Left renal cortex interstitium (tissue), 4 donors: ENCODE measurements at places on chromosomes 4 and X. TPM values are rescaled to one million over a fixed set of nuclear protein-coding genes. Genes with fewer than 3 reads are reported as not detected.

GRCh38 chr4:6610856-6611430 lies 29.5 kb upstream of the MRFAP1 start:
- no peak for DNase-seq

DNA sequence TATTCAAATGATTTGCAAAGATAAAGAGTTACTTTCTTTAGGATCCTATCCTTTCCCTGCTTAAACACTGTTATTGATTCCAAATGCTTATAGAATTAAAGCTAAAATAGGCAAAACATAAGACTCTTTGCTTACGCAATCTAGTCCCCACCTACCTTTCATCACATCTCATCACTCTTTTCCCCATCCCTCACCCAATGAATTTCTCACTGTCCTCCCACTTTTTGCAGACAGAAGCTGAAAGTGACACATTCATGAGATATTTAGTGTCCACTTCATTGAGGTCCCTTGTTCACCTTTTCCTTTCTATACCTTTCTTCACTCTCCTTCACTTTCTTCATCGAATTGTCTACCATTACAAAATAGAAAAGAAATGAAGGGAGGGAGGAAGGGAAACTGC lies 424 bp downstream of the SATL1 start:
- peak; percentile 11 for DNase-seq

GRCh38 chr4:101055392-101055791 lies 291.9 kb downstream of the PPP3CA start:
- DNase-seq, result no peak

Gene RBM46
- 0.06 TPM for polyA plus RNA-seq

- no peak for DNase-seq
Measured at GRCh38 chrX:17081968-17082367, 135.5 kb downstream of the REPS2 start.

DNA sequence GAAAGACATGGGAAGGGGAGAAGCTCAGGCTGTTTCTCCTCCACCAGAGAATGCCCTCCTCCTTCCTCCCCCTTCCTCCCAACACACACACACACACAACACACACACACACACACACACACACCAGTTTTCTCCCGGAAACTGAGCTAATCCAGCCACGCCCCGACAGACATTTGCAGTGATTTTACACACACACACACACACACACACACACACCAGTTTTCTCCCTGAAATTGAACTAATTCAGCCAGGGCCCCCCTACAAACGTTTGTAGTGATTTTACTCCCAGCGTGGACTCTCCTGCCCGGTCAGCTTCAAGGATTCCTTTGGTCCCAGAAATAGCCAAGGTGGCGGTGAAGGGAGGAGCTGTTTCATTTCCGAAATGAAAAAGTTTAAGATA lies 32.9 kb upstream of the STX18 start:
- DNase-seq, result peak; percentile 73

Gene TMPRSS11A
- 0.05 TPM for polyA plus RNA-seq

- no peak for DNase-seq
Measured at GRCh38 chrX:10133980-10134676, 22.6 kb upstream of the CLCN4 start.

Gene FRMD7
- 1.5 TPM for polyA plus RNA-seq

- no peak for DNase-seq
Measured at GRCh38 chr4:96844858-96845490, 1005.1 kb downstream of the PDHA2 start.

DNA sequence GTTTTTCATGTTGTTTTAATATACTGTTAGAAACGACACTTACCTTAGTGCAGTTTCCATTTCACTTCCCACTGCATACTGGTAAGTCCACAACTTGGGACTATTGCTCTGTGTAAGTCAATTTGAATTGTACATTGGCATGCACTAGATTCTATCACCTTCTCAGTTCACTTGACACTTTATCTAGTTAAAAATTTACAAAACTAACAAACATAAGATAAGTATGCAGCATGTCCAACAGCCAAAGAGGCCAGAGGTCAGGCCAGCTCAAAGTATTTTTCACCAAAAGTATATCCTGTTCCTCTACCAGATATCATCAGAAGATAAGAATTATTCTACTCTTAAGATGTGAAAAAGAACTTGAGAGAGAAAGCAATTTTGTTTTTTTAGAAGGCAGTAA lies 75.9 kb downstream of the QRFPR start:
- DNase-seq, result no peak

DNA sequence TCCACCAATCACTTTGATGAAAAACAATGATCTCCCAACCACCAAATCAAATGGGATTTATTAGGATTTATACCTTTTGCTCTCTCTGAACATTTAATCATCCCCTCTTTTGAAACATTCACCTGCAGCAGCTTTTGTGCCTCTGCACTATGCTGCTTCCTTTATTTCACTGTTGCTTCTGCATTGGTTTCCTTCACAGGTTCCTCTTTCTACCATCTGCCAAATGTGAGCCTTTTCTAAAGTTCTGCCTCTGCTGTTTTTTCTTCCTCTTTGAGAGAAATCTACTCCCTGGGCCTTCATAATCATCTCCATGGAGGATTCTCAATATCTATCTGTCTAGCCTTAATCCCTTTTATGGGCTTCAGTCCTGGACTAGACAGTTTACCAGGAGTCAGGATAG lies 24.7 kb downstream of the CUL4B start:
- DNase-seq, result no peak

GRCh38 chr4:629636-629914 lies 4.2 kb downstream of the PDE6B start:
- DNase-seq, result no peak

Gene PF4V1
- polyA plus RNA-seq, result 0.62 TPM

Gene GPR82
- polyA plus RNA-seq, result 0.08 TPM

Gene CXCL8
- polyA plus RNA-seq, result 0.51 TPM

- no peak for DNase-seq
Measured at GRCh38 chrX:23493941-23494374, 159.3 kb downstream of the PTCHD1 start.

DNA sequence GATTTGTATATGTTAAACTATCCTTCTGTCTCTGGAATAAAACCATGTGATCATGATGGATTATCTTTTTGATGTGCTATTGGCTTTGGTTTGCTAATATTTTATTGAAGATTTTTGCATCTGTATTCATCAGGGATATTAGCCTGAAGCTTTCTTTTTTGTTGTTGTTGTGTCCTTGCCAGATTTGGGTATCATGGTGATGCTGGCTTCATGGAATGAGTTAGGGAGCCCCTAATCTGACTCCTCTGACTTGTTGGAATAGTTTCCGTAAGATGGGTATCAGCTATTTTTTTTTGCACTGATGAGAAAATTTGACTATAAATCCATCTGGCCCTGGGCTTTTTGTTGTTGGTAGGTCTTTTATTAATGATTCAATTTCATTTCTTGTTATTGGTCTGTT lies 45.7 kb downstream of the ATP10D start:
- DNase-seq, result no peak

- DNase-seq, result no peak
Measured at GRCh38 chr4:5899881-5900280, 7.0 kb upstream of the CRMP1 start.

- DNase-seq, result no peak
Measured at GRCh38 chrX:148609515-148610327, 109.3 kb downstream of the AFF2 start.

GRCh38 chr4:176286728-176287127 lies 17.7 kb upstream of the ASB5 start:
- no peak for DNase-seq

Gene MAGEB1
- polyA plus RNA-seq, result not detected

- DNase-seq, result no peak
Measured at GRCh38 chr4:52372269-52372668, 286.8 kb downstream of the USP46 start.

- no peak for DNase-seq
Measured at GRCh38 chrX:40377684-40378083, 203.1 kb upstream of the ATP6AP2 start.

Gene TCEAL2
- polyA plus RNA-seq, result 13.3 TPM
